ENCODE measurements at places on chromosomes 12 and 14.

GRCh38 chr12:105814283-105814682 lies 324.5 kb downstream of the NUAK1 start:
- no peak for DNase-seq

GRCh38 chr12:131815131-131815530 lies 13.1 kb upstream of the MMP17 start:
- DNase-seq = no peak

DNA sequence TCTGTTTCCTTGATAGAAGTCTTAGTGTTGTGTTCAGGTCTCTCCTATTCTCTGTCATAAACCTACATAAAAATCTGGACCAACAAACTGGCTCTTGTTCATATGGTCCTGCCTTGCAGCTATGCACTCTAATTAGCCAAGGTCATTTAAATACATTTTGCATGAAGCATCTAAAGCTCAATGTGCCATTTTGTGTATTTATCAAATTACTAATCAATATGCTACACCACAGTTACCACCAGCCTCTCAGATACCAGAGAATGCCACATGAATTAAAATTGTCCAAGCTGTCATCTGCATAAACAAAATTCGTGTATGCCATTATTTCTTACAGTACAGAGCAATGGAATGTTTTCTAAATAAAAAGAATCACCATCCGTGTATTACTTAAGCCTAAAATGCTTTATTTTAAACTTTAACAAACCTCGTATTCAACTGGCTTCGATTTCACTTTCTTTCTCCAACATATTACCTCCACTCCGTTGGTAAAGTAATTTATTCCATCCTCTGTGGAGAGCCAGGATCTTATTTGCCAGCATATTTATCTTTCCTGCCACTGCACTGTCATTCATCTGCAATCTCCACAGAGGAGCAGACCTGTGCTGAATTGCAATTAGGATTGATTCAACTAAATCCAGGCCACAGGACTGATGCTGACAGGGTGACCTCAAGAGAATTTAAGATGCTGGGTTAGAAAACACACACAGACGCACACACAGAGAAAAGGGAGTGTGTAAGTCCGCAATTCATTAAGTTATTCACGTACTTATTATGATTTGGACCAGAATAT lies 284.1 kb upstream of the FOXG1 start:
- DNase-seq = no peak

DNA sequence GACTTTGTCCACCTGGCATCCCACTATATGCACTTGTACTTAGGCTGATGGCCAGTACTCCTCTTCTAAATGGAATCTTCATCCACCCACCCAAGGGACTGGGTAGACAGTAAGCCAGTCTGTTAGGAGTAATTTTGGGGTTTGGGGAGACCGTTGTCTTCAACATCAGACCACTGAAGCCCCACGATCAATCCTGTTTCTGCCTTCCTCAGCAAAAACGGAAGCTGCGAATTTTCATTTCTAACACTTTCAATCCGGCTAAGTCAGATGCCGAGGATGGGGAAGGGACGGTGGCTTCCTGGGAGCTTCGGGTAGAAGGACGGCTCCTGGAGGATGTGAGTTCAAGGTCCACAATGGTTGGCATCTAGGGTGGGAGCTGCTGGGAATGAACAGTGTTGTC lies 2.0 kb downstream of the SMARCD1 start:
- no peak for DNase-seq

GRCh38 chr12:40697566-40698259 lies 5.5 kb downstream of the CNTN1 start:
- no peak for DNase-seq

DNA sequence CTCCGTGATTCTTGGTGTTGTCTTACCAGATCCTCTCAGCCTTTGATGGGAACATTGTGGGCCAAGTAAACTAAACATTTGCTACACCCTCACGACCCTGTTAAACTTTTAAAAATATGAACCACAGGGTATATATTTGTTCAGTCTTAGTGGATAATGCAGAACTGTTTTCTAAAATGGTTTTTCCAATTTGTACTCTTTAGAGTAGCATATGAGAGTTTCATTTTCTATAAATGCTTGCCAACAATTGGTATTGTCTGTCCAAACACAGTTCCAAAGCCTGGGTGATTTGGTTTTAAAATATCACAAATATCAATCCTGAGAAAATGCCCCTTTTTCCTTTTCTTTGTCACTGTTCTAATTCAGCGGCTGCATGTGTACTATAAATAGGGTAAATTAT lies 6.7 kb upstream of the IL22 start:
- DNase-seq = no peak

DNA sequence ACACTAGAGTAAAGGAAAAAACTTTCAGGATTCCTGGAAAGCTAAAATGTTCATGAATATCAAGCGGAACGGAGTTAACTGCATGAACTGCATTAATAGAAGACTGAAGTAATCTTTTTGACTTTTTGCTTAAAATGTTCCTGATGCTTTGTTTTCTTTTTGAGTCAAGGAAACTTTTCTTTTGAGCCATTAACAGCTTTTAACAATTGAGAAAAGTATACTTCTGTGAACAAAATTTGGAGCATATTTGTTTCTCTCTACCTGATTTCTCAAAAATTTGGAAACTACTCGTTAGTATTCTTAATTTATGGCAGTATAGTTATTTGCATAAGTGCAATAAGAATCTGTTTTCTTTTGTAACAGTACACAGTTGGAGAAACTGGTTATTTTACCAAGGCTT lies 78.5 kb downstream of the CALM1 start:
- no peak for DNase-seq

GRCh38 chr12:38053655-38054464 lies 262.7 kb upstream of the ALG10B start:
- DNase-seq = no peak

- DNase-seq = no peak
These were observed 5.0 kb upstream of the POP5 start for GRCh38 chr12:120586206-120586605.

DNA sequence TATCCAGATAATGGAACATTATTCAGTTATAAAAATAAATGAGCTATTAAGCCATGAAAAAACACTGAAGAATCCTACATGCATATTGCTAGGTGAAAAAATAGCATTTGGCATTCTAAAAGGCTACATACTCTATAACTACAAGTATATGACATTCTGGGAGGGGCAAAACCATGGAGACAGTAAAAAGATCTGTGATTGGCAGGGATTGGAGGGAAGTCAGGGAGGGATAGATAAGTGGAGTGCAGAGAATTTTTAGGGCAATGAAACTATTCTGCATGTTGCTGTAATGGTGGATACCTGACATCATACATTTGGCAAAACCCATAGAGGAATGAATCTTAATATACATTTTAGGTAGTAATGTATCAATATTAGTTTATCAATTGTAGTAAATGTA lies 63.1 kb upstream of the SLC38A2 start:
- no peak for DNase-seq

- no peak for DNase-seq
These were observed 6.9 kb downstream of the SMIM41 start for GRCh38 chr12:52086366-52086765.

DNA sequence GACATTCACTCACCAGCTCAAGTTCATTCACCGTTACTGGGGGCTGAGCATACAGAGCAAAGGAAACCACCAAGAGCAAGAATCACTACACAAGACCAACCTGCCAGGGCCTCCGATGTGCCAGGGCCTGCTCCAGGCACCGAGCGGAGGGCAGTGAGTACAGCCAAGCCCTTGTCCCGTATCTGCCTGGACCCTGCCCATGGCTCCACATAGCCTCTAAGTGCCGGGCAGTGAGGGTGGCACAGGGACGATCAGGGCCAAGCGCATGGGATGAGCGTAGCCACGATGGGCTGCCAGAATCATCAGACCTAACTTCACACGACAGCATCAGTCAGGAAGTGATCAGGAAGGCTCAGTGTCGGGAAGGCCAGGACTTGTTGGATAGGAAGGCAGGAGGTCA lies 199.6 kb downstream of the BCL11B start:
- DNase-seq = peak; percentile 55

DNA sequence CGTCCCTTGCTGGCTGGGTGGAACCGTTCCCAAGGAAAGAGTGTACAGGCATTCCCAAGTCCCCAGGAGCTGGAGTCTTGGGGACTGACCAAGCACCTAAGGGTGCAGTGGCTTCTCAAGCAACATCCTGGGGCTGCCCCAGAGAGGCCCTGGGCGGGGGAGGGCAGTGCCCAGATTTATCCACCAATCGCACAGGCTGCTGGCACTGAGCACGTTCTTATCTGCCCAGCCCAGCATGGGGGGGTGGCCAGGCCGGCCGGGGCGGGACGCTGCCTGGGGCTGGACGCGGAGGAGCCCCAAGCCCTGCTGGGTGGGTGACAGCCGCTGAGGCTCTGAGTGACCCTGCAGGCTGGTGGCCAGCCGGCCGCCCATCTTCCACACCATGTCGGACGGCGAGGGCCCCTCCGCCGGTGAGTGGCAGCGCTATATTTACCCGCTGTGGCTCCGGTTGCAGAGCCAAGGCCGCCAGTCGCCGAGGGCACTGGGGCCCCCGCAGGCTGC lies 53.4 kb downstream of the CYP46A1 start:
- DNase-seq = no peak

DNA sequence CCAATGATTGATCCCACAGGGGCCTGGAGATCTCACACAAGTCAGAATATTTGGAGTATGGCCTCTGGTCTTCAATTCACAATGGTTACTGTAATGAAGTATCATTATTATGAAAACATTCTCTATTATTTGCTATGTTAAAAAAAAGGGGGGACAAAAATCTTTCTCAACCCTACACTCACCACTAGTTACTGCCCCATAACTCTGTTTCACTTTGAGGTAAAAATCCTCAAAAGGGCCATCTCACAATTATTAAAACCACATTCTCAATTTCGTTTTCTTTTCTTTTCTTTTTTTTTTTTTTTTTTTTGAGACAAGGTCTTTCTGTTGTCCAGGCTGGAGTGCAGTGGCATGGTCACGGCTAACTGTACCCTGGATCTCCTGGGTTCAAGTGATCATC lies 59.6 kb upstream of the KCNC2 start:
- no peak for DNase-seq

GRCh38 chr14:67429510-67430205 lies 17.7 kb upstream of the PLEK2 start:
- no peak for DNase-seq

DNA sequence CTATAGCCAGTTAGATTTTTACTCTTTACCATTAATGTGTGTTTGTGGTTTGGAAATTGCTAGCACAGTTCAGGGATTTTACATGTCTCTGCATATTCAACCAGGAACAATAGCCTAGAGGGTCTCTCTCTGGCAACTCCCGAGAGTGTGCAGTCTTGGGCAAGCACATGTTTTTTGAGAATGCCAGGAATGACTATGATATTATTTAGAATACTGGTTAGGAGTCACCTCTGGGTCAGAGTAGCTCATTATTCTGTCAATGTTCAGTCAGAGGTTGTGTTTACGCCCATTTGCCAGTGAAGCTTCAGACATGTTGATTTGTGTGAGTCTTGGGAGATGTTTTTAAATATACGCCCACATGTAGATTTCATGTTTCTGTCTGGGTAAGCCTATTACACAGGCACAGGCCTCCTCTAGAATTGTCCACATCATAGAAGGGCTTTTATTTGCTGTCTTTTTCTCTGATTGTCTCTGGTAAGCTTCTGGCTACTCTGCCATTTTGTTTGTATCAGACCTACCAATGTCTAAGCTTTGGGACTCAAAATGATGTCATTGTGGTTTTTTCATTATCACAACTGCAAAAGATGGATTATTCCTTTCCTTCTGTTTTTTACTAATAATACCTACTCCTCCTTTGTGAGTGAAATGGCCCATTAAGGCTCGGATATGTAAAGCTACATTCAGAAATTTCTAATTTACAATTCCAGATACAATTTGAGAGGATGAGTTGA lies 203.1 kb upstream of the PPFIA2 start:
- no peak for DNase-seq

GRCh38 chr14:90757452-90757851 lies 58.8 kb downstream of the TTC7B start:
- DNase-seq = peak; percentile 83

DNA sequence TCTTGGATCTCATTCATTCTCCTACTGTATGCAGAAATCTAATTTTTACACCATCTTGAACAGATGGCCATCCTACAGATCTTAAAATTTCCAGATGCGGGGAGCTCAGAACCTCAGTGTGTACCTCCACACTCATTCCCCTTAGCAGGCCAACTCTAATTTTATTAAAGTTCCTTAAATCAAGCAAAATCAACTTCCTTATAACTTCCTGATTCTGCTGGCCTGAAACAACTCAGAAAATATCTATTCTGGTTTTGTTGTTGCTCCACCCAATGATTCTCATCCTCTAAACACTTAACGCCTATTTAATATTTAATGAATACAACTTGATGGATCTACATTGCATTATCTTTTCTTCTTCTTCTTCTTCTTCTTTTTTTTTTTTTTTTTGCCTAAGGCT lies 3.1 kb downstream of the EMP1 start:
- no peak for DNase-seq

GRCh38 chr14:62462988-62463387 lies 582.3 kb downstream of the KCNH5 start:
- DNase-seq = no peak

DNA sequence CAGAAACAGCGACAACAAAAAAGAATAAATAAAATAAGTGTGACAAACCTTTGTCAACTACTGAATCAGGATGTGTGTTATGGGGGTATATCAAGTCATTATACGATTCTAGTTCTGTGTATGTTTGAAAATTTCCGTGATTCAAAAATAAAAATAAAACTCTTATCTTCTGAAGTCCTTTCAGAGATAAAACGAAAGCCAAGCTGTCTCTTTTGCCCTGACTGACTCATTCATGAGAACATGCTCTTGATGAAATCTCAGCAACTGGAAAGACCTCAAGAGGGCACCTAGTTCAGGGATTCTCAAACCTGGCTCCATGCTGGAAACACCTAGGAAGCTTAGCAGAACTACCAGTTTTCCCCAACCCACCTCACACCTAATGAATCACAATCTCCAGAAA lies 9.2 kb downstream of the FOXN3 start:
- no peak for DNase-seq

DNA sequence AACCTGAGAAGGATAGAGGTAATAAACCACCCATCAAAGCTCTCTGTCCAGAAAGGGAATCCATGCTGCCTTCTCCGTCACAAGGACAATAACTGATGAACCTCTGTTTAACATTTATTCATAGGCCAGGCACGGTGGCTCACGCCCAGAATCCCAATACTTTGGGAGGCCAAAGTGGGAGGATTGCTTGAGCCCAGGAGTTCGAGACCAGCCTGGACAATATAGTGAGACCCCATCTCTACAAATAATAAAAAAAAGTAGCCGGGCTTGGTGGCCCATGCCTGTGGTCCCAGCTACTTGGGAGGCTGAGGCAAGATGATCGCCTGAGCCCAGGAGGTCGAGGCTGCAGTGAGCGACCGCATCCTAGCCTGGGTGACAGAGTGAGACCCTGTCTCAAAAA lies 7.1 kb upstream of the FOS start:
- DNase-seq = no peak

Data from vagina (tissue), 2 donors.